ENCODE measurements at places on chromosomes 1 and 21. TPM values are rescaled to one million over a fixed set of nuclear protein-coding genes. Genes with fewer than 3 reads are reported as not detected.

DNA sequence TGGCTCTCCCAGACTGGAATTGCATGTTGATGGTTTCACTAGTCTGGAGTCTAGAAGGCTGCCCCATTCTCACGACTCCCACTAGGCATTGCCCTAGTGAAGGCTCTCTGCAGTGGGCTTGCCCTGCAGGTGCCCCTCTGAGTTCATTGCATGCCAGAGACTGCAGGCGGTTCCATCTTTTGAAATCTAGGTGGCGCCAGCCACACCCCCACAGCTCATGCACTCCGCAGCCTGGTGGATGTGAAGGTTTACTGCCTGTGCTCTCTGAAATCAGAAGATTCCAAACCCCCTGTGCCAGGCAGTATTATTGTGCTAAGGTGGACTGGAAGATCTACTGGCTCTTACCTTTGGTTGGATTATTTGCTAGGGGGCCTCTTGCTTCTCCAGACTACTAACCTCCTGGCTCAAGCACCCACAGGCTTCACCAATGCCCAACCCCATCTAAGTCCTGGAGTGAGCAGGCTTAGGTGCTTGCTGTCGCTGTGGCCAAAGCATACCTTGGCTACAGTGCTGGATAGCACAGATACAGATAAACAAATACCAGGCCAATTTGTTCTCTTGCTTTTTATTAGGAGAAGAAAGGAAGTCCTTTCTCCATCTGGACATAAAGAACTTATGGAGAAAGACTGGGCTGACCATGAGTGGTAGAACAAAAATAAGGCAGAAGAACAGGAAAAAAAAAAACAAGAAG lies 83.5 kb upstream of the SIM2 start:
- peaks cover 8% of the 10 kb centered on the region for H3K27me3 ChIP-seq
- no peak overlapping the region for H3K4me3 ChIP-seq
- no peaks in the 10 kb centered on the region for H3K36me3 ChIP-seq
- DNase-seq = no peak
- H3K27ac ChIP-seq = no peak overlapping the region

DNA sequence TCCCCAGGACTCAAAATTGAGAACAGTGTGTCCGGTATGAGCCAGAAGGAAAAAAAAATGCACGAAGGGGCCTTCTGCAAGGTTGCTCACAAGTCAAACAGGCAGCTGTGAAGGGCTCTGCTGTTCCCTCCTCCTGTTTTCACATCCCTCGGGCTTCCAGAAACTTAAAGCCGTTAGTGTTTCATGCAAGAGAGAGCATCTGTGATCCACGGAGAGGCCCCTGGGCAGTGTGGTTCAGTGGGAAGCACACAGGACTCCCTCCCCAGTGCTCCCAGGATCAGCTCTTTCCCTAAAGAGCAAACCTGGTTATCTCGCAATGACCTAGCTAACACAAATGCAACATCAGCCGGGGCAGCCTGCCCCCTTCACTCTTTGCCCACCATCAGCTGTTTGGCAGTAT lies 2.9 kb upstream of the MATN1 start:
- DNase-seq = no peak
- H3K27me3 ChIP-seq = no peaks in the 10 kb centered on the region
- no peak overlapping the region for H3K4me3 ChIP-seq
- H3K36me3 ChIP-seq = no peaks in the 10 kb centered on the region
- H3K27ac ChIP-seq = no peak overlapping the region

DNA sequence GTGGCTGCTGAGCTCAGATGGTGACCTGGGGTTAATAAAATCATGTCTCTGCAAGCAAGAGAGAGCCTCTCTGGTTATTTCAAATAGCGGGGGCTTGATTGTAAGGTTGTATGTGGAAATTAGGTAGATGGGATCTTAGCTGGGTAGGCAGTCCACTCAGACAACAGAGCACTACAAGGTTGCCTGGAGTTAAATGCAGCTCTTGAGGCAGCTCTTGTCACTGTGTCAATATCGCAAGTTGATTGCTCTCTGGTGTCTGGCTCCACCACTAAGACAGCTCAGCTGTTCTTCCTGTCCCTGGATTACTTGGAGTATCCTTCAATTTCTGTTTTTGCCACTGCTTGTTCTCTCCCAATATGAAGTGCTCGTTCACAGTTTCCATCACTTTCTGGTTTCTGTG lies 93.8 kb downstream of the C21orf91 start:
- H3K27ac ChIP-seq = no peak overlapping the region
- DNase-seq = no peak
- H3K4me1 ChIP-seq = no peaks in the 10 kb centered on the region
- H3K27me3 ChIP-seq = no peaks in the 10 kb centered on the region
- H3K36me3 ChIP-seq = no peaks in the 10 kb centered on the region
- no peak overlapping the region for H3K4me3 ChIP-seq

KRTAP19-1 gene
- not detected for total RNA-seq

DNA sequence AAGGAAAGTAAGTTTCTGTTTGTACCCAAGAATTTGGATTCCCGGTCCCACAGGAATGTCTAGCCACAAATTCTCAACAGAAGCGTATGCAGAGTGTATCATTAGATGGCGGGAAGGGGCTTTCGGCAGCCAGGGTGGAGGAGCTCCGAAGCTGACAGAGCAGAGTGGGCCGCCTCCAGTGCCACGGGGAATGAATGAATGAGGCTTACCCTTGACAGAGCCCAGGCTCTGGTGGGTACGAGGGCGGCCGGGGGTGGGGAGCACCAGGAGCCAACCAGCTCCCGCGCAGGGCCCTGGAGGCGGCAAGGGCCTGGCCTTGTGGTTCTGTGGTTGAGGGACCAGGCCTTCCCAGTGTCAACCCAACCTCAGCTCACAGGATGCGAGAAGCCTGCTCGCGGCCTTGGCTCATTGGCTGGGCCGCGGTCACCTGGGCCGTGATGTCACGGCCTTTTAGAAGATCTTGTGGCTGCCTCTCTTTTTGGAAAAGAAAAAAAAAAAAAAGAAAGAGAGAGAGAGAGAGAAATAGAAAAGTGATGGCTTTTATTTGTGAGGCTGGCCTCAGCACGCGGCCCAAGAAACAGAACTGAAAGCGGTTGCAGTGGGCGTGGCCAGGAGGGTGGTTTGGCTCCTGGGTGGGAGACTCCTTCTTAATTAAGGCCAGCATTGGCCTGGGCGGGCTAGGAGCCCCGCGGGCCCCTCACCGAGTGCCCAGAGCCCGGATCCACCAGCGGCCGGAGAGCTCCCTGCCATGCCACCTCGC lies 34.9 kb upstream of the RUNX3 start:
- peak overlapping the region; percentile 94 for H3K27ac ChIP-seq
- peaks cover 80% of the 10 kb centered on the region for H3K4me1 ChIP-seq
- DNase-seq = peak; percentile 98
- peak overlapping the region; percentile 95 for H3K4me3 ChIP-seq

UBE2G2 gene
- 74.0 TPM for total RNA-seq

GRHL3 gene
- total RNA-seq = 0.10 TPM

DNA sequence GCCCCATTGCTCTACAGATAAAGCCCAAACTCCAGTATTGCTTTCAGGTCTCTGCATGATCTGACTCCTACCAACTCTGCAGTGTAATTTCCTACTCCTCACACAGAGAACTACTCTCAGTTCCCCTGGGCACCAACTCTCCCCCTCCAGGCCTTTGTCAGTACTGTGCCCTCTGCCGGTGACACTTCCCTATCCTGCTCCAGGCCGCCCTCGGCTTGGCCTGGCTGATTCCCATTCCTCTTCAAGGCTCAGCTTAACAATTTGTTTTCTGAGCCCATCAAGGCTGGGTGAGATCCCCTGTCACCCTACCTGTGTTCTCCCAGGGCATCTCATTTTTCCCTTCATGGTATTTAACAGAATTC lies 2.6 kb downstream of the SLAMF8 start:
- H3K27ac ChIP-seq = no peak overlapping the region
- DNase-seq = no peak
- peaks cover 24% of the 10 kb centered on the region for H3K27me3 ChIP-seq
- peaks cover 43% of the 10 kb centered on the region for H3K4me1 ChIP-seq

KIF2C gene
- 105 TPM for total RNA-seq

CGN gene
- total RNA-seq = 0.43 TPM

BMP8B gene
- 0.65 TPM for total RNA-seq

GRCh38 chr21:31075848-31076247 lies 37.6 kb upstream of the KRTAP19-8 start:
- H3K36me3 ChIP-seq = no peaks in the 10 kb centered on the region
- H3K27me3 ChIP-seq = peaks cover 56% of the 10 kb centered on the region
- no peak overlapping the region for H3K4me3 ChIP-seq
- H3K27ac ChIP-seq = no peak overlapping the region
- peaks cover 24% of the 10 kb centered on the region for H3K4me1 ChIP-seq

DNA sequence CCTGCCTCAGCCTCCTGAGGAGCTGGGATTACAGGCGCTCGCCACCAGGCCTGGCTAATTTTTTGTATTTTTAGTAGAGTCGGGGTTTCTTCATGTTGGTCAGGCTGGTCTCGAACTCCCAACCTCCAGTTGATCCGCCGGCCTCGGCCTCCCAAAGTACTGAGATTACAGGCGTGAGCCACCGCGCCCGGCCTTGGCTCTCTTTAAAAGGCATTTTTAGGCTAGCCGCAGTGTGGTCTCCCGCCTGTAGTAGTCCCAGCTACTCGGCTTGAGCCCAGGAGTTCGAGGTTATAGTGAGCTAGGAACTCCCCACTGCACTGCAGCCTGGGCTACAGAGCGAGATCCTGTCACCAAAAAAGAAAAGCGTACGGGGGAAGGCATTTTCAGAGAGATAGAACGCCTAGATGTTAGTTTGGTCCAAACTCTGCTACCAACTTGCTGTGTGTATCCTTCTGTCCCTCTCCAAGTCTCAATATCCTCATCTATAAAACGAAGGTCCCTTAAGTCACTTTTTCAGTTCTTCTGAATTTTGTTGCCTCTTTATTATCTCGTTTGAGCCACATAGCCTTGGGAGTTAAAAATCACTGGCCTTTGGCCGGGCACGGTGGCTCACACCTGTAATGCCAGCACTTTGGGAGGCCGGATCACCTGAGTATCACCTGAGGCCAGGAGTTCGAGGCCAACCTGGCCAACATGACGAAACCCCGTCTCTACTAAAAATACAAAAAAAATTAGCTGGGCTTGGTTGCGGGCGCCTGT lies 734 bp downstream of the MED18 start:
- DNase-seq = peak; percentile 61
- peak overlapping the region; percentile 97 for H3K27ac ChIP-seq
- peaks cover 44% of the 10 kb centered on the region for H3K4me1 ChIP-seq
- peak overlapping the region; percentile 95 for H3K4me3 ChIP-seq

- DNase-seq = no peak
- peaks cover 57% of the 10 kb centered on the region for H3K4me1 ChIP-seq
- H3K27ac ChIP-seq = no peak overlapping the region
- H3K27me3 ChIP-seq = no peaks in the 10 kb centered on the region
Observed at GRCh38 chr1:9639227-9639626, 12.3 kb upstream of the PIK3CD start.

AADACL3 gene
- not detected for total RNA-seq

- no peak for DNase-seq
- peaks cover 23% of the 10 kb centered on the region for H3K4me1 ChIP-seq
- no peak overlapping the region for H3K4me3 ChIP-seq
- H3K27me3 ChIP-seq = no peaks in the 10 kb centered on the region
- H3K27ac ChIP-seq = peak overlapping the region; percentile 85
Observed at GRCh38 chr1:198936371-198937083, 297.7 kb downstream of the PTPRC start.

DNA sequence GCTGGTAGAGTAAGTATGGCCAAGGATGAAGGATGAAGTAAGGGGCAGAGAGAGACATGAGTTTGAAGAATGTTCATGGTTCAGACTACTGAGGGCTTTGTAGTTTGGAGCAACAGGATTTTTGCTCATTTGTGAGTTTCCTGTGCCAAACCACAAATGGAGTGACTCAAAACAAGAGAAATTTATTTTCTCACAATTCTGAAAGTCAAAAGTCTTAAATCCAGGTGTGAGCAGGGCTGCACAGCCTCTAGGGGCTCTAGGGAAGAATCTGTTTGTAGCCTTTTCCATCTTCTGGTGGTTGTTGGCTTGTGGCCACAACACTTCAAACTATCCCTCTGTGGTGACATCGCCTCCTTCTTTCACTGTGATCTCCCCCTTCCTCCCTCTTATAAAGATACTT lies 58.9 kb downstream of the RHOU start:
- H3K36me3 ChIP-seq = no peaks in the 10 kb centered on the region
- H3K4me1 ChIP-seq = peaks cover 25% of the 10 kb centered on the region
- no peak overlapping the region for H3K27ac ChIP-seq
- no peak overlapping the region for H3K4me3 ChIP-seq

PPFIA4 gene
- total RNA-seq = 28.9 TPM

TACSTD2 gene
- not detected for total RNA-seq

GRCh38 chr1:217881131-217881543 lies 250.0 kb downstream of the SPATA17 start:
- no peak for DNase-seq
- H3K4me3 ChIP-seq = no peak overlapping the region
- H3K4me1 ChIP-seq = no peaks in the 10 kb centered on the region
- H3K27me3 ChIP-seq = no peaks in the 10 kb centered on the region
- H3K27ac ChIP-seq = no peak overlapping the region

CLCA1 gene
- not detected for total RNA-seq

DENND2C gene
- 0.83 TPM for total RNA-seq

- no peaks in the 10 kb centered on the region for H3K4me1 ChIP-seq
- no peak overlapping the region for H3K27ac ChIP-seq
- no peaks in the 10 kb centered on the region for H3K27me3 ChIP-seq
- no peak overlapping the region for H3K4me3 ChIP-seq
Observed at GRCh38 chr1:77589231-77589630, 93.2 kb downstream of the ZZZ3 start.

DNA sequence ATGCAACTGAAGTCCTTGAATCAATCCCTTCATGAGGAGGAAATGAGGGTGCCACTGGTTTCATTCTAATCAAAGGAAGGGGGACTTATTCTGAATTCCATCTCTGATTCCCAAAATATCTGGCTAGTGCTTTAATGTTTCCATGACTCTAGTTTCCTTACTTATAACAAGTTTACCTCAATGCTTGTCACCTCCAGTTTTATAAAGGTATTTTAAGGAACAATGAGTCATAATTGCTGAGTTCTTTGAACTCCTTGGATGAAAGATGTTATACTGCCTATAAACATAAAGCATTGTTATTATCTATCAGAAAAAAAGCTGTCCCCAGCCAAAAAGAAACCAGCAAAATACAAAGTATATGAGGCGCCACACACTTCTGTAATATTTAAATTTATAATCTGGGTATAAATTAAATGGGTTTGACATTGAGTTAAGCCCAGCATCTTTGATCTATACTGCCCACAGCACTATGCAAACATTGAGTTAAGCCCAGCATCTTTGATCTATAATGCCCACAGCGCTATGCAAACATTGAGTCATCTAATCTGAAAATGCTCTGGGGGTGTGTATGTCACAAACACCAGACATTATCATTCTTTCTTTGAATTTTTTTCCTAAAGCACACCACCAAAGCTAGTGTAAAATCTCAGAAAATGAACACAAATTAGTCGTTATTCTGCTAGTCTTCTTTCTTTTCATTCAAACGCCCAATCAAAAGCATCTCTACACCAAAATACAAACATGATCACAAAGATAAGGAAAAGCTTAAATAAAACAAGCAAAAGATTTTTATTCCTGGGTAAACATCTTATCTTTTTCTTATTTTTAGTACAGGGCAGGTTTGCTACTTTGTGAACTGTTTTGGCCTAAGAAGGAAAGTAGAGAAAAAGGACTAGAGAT lies 11.5 kb upstream of the CXADR start:
- H3K27ac ChIP-seq = no peak overlapping the region
- H3K27me3 ChIP-seq = peaks cover 5% of the 10 kb centered on the region
- no peak for DNase-seq
- H3K4me3 ChIP-seq = no peak overlapping the region
- no peaks in the 10 kb centered on the region for H3K4me1 ChIP-seq

TRIM45 gene
- total RNA-seq = 0.78 TPM

KCTD3 gene
- total RNA-seq = 3.4 TPM

KIRREL1 gene
- not detected for total RNA-seq

COL24A1 gene
- not detected for total RNA-seq
